Activated CD8-positive, alpha-beta memory T cell treated with anti-CD3 and anti-CD28 coated beads, Interleukin-2, amount 10 ng/mL, durations not matched to agents 7 days and 5 days (primary cell): ENCODE measurements at places on chromosomes 1 and 21. TPM values are rescaled to one million over a fixed set of nuclear protein-coding genes. Genes with fewer than 3 reads are reported as not detected.

GRCh38 chr1:247456914-247457639 lies 827 bp downstream of the OR2B11 start:
- no peaks in the 10 kb centered on the region for H3K36me3 ChIP-seq
- H3K4me3 ChIP-seq: no peak overlapping the region
- peaks cover 9% of the 10 kb centered on the region for H3K4me1 ChIP-seq
- H3K27ac ChIP-seq: no peak overlapping the region

Gene BRDT
- not detected for total RNA-seq

DNA sequence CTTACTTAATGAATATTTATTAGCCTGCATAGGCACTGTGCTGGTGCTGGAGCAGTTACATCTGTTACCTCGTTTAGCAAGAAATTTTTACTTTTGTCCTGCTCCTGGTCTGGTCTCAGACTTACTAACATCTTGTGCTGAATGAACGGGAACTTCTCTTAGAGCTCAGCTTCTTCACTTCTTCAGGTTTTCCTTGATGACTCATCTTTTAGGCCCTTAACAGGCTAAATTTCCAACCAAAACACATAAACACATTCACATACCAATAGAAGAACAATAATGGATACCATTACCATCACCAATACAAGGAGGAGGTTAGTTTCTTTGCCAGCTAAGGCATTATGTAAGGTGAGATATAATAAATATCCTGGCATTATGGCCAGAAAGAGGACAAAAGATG lies 68.9 kb downstream of the IFI44 start:
- no peaks in the 10 kb centered on the region for H3K4me1 ChIP-seq
- no peak overlapping the region for H3K4me3 ChIP-seq
- H3K27ac ChIP-seq: no peak overlapping the region
- no peak for DNase-seq
- H3K27me3 ChIP-seq: peaks cover 14% of the 10 kb centered on the region

- no peak for DNase-seq
- H3K27me3 ChIP-seq: no peaks in the 10 kb centered on the region
- H3K4me1 ChIP-seq: no peaks in the 10 kb centered on the region
- H3K36me3 ChIP-seq: no peaks in the 10 kb centered on the region
Measured at GRCh38 chr1:220962031-220962751, 82.9 kb downstream of the HLX start.

Gene CDKN2C
- 43.6 TPM for total RNA-seq

DNA sequence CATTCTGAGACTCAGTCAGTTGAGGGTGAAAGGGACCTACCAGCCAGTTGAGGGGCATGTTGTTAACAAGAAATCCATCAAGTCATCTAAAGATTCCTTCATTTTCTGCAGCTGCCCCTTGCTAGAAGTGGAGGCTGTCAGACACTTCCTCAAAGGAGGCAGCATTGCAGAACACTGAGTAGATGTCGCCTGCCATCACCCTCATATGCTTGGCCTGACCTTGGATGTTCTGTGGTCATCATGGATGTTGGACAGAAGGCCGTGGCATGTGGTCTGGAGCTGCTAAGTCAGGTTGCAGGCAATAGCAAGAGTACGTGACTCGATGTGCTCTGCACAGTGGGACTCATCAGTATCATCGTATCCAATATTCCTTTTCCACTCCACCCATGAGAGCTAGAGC lies 70.6 kb downstream of the GATAD2B start:
- peaks cover 14% of the 10 kb centered on the region for H3K4me1 ChIP-seq
- H3K27me3 ChIP-seq: no peaks in the 10 kb centered on the region
- no peak for DNase-seq
- H3K27ac ChIP-seq: no peak overlapping the region

GRCh38 chr1:71438626-71439025 lies 357.8 kb upstream of the ZRANB2 start:
- H3K4me1 ChIP-seq: no peaks in the 10 kb centered on the region
- DNase-seq: no peak
- no peak overlapping the region for H3K27ac ChIP-seq
- no peak overlapping the region for H3K4me3 ChIP-seq

DNA sequence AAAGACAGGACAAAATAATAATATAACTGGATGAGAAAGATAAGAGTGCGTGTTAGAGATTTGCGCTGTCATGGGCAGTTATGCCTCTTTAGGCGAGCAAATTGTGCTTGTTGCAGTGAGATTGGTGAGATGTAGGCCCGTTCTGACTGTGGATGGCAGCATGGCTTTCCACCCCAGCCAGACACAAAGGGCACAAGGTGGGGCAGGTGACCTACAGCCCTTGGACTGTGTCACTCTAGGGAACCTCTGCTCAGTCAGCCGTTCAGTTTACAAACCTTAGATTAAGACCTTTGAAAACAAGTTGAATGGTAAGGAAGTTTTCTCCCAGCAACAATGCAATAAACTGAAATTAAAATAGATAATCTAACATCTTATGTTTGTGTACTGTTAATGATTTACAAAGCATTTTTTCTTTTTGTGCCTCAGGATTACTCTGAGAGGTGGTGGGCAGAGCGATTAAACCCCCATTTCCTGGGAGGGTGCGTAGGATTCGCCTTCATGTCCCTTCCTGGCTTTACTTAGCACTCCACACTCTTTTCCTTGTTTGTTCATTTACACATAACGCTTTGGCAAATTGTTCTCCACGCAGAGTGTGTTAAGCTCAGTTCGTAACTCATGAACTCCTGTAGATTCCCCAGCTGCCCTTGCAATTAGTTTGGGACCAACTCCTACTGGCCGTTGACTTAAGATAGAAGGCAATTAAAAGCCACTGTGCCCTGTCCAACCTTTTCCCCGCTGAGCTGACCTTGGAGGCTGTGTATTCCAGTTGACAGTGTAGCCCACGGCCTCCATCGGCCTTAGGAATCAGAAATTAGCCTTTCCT lies 58.1 kb upstream of the IGSF5 start:
- H3K27ac ChIP-seq: no peak overlapping the region
- H3K4me3 ChIP-seq: no peak overlapping the region
- H3K36me3 ChIP-seq: no peaks in the 10 kb centered on the region
- H3K4me1 ChIP-seq: no peaks in the 10 kb centered on the region
- no peaks in the 10 kb centered on the region for H3K27me3 ChIP-seq
- DNase-seq: no peak

DNA sequence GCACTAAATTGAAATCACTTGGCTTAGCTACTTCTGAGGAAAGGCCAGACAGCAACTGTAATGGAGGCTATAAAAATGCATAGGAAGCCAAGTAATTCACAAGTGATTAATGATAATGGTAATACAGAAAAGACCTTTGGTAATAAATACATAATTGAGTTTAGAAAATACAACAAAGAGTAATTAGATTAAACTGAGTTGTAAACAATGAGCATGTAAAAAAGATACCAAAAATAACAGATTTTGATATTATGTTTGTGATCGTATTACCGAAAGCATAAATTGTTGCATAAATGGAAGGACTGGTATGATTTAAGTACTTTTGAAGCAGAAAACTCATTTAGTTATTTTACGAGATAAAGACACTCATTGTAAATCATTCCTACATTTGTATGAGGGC lies 556.7 kb upstream of the TMPRSS15 start:
- H3K36me3 ChIP-seq: no peaks in the 10 kb centered on the region
- no peak overlapping the region for H3K4me3 ChIP-seq
- H3K27me3 ChIP-seq: no peaks in the 10 kb centered on the region
- no peak for DNase-seq

Gene TPTE
- not detected for total RNA-seq

- DNase-seq: no peak
- peaks cover 6% of the 10 kb centered on the region for H3K4me1 ChIP-seq
- H3K27ac ChIP-seq: peak overlapping the region; percentile 38
- peaks cover 2% of the 10 kb centered on the region for H3K36me3 ChIP-seq
Measured at GRCh38 chr1:1996207-1996651, 7.4 kb downstream of the CFAP74 start.

Gene CSF3R
- not detected for total RNA-seq

DNA sequence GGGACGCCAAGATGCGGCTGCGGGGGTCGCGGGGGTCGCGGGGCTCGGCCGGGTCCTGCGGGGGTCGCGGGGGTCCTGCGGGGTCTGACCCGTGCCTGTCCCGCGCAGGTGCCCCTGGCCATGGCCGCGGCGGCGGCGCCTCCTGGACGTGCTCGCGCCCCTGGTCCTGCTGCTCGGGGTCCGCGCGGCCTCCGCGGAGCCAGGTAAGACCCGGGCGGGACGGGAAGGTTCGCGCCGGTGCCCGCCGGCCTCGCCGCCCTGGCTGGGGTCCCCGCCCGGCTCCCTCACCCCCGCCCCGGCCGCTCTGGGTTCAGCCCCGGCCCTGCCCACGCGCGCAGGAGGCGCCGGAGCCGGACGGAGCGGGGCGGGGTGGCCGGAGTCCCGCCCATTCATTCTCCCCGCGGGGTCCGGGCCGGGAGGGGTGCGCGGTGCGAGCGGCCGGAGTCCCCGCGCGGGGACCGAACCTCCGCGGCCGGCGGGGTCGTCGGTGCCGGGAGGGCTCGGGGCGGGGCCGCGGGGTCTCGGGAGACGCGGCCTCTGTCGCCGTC lies 380 bp downstream of the COL18A1 start:
- H3K4me3 ChIP-seq: no peak overlapping the region
- DNase-seq: no peak
- H3K27ac ChIP-seq: no peak overlapping the region
- H3K27me3 ChIP-seq: peaks cover 60% of the 10 kb centered on the region
- peaks cover 2% of the 10 kb centered on the region for H3K36me3 ChIP-seq

Gene RIIAD1
- total RNA-seq: not detected

Gene NBPF6
- not detected for total RNA-seq

- H3K27me3 ChIP-seq: no peaks in the 10 kb centered on the region
- peaks cover 25% of the 10 kb centered on the region for H3K4me1 ChIP-seq
- peak within 1 kb of the TSS; percentile 99 for H3K4me3 ChIP-seq
- peaks cover 3% of the 10 kb centered on the region for H3K36me3 ChIP-seq
- peak; percentile 74 for DNase-seq
- H3K27ac ChIP-seq: peak within 1 kb of the TSS; percentile 99
Measured at GRCh38 chr1:198156745-198157240, at the start of gene NEK7. NEK7 (plus strand) TSS chr1:198156998; CDS start chr1:198232581, 75,583 bp downstream.

Gene LRIG2
- 13.6 TPM for total RNA-seq

GRCh38 chr1:53891018-53891417 lies 1.4 kb upstream of the YIPF1 start:
- peaks cover 9% of the 10 kb centered on the region for H3K36me3 ChIP-seq
- H3K4me3 ChIP-seq: no peak overlapping the region
- H3K27ac ChIP-seq: no peak overlapping the region
- H3K4me1 ChIP-seq: peaks cover 20% of the 10 kb centered on the region
- peaks cover 6% of the 10 kb centered on the region for H3K27me3 ChIP-seq
- DNase-seq: no peak

DNA sequence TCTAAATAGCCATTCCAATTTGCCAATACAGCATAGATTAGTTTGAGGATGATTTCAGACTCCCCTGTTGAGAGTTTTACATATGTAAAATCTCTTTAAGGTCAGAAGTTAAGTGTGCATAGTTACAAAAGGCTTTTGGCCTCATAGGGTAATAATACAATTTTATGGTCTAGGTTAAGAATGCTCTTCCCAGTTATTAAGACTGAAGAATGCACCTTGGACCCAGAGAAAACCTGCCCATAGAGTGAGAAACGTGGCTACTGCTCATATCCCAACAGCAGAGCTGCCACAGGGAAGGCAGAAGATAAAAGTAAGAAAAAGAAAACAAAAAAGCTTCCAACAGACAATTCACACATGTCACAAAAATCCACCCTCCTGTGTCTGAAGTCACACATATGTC lies 255.9 kb downstream of the LMO4 start:
- H3K36me3 ChIP-seq: no peaks in the 10 kb centered on the region
- DNase-seq: no peak
- H3K4me1 ChIP-seq: no peaks in the 10 kb centered on the region
- no peak overlapping the region for H3K4me3 ChIP-seq

DNA sequence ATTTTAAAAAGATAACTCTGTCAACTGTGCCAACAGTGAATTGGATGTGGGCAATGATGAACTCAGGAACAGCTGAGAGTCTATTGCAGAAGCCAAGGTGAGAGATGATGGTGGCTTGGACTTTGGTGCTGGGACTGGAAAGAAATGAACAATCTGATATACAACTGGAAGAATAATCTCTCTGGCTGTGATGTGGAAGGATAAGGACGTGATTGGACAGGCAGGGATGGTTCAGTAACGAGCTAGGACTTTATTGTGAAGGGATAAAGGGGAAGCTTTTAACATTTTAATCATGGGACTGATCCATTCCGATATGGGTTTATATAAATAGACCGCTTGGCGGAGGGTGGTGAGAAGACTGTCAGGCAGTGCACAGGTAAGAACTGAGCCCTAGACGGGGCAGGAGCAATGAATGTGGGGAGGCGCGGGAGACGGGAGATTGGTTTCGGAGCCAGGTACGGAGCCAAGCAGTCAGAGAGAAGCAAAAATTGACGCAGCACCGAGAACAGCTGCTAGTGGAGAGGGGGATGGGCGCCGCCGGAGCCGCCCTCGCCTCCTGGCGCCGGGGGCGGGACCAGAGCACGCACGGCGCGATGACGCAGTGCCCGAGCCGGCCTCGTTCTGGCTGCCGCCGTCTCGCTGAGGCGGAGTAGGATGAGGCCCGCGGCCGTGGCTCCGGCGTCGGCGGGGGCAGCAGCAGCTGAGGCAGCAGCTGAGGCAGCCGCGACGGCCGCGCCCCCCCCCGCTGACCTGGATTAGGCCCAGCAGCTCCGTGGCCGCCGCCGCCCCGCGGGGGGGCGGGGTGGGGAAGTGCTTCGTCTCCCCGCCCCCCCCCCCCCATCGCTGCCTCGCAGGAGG lies at the start of gene RNF11:
Gene RNF11, plus strand, starts transcription at position 601 of the 858 bp plus-strand sequence. CDS start 484 bp downstream, outside the sequence.
- no peaks in the 10 kb centered on the region for H3K27me3 ChIP-seq
- H3K4me3 ChIP-seq: peak within 1 kb of the TSS; percentile 85
- H3K4me1 ChIP-seq: peaks cover 29% of the 10 kb centered on the region
- peak within 1 kb of the TSS; percentile 84 for H3K27ac ChIP-seq
- peak; percentile 93 for DNase-seq
- no peaks in the 10 kb centered on the region for H3K36me3 ChIP-seq

Gene TDRD5
- total RNA-seq: not detected

- H3K27me3 ChIP-seq: no peaks in the 10 kb centered on the region
- peak overlapping the region; percentile 100 for H3K4me3 ChIP-seq
- H3K27ac ChIP-seq: peak overlapping the region; percentile 93
- H3K4me1 ChIP-seq: peaks cover 66% of the 10 kb centered on the region
- H3K36me3 ChIP-seq: peaks cover 42% of the 10 kb centered on the region
Measured at GRCh38 chr1:9629445-9630201, 21.9 kb upstream of the PIK3CD start.

DNA sequence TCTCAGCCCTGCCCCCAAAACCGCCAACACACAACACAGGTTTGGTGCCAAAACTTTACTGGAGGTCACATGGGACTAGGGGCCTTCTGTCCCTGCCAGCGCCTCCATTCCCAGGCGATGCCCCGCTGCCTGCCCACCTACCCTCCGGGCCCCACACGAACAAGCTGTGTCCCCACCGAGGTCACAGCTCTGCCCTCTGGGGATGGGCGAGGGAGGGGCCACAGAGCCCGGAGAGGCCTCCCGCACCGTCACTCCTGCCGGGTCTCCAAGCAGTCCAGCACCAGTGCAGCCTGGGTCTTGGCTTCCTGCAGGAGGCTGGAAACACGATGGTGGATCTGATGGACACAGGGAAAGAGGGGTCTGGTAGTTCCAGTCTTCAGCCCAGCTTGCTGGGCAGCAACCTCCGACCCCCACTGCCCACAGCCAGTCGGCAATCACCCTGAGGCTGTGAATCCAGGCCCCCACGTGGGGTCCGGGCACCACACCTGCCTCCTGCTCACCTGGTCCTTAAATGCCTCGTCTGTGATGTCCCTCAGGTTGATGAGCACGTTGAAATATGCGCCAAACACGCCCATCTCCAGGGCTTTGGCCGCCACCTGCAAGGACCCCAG lies 18.5 kb downstream of the FTCD start:
- H3K36me3 ChIP-seq: no peaks in the 10 kb centered on the region
- no peak overlapping the region for H3K4me3 ChIP-seq
